ENCODE measurements at places on chromosomes 2 and 18.
A peak's percentile ranks its signal among the peaks of the same experiment; 100 is the strongest.

DNA sequence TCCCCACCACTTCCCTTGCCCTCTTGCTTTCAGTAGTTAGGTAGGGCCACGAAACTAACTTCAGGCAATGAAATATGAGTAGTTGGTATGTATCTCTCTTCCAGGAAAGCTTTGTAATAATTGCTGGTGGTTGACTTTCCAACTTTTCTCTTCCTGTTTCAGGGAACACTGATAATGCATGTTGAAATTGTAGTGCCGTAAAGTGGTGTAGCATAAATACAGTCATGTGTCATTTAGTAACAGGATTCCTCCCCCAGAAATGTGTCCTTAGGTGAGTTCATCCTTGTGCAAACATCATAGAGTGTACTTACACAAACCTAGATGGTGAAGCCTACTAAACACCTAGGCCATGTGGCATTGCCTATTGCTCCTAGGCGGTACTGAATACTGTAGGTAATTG, 429.2 kb downstream of the PID1 start:
- no peaks in the 10 kb centered on the region for H3K27me3 ChIP-seq
- no peak for DNase-seq
- H3K27ac ChIP-seq, result peak overlapping the region; percentile 59

GRCh38 chr2:176500901-176501300, 231.7 kb downstream of the MTX2 start:
- DNase-seq, result no peak
- H3K4me3 ChIP-seq, result no peak overlapping the region
- H3K36me3 ChIP-seq, result no peaks in the 10 kb centered on the region

DNA sequence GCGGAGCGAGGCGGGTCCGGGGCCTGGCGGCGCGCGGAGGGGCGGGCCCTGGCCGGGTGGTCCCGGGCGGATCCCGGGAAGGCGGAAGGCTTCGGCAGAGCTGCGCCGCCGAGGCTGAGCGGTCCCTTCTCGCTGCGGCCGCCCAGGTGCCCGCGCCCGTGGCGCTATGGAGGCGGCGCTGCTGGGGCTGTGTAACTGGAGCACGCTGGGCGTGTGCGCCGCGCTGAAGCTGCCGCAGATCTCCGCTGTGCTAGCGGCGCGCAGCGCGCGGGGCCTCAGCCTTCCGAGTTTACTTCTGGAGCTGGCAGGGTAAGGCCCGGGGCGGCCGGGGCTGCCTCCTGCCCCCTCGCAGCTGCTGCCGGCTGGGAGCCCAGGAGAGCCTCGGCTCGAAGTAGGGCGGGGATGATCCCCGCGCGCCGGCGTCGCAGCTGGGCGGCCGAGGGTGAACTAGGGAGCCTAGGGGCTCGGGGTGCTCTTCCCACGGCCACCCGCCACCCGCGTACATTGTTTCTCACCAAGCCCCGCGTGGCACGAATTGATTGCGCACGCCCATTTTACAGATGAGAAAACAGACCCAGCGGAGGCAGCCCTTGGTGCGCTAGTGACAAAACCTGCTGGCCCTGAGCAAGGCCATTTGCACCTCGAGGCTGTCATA, at the start of gene SLC66A3:
Gene SLC66A3, plus strand, starts transcription at position 87 of the 655 bp plus-strand sequence. Its CDS starts 80 bp downstream, at position 167.
- H3K4me1 ChIP-seq, result peaks cover 27% of the 10 kb centered on the region
- DNase-seq, result no peak
- H3K27ac ChIP-seq, result peak within 1 kb of the TSS; percentile 97
- peak within 1 kb of the TSS; percentile 88 for H3K4me3 ChIP-seq

DNA sequence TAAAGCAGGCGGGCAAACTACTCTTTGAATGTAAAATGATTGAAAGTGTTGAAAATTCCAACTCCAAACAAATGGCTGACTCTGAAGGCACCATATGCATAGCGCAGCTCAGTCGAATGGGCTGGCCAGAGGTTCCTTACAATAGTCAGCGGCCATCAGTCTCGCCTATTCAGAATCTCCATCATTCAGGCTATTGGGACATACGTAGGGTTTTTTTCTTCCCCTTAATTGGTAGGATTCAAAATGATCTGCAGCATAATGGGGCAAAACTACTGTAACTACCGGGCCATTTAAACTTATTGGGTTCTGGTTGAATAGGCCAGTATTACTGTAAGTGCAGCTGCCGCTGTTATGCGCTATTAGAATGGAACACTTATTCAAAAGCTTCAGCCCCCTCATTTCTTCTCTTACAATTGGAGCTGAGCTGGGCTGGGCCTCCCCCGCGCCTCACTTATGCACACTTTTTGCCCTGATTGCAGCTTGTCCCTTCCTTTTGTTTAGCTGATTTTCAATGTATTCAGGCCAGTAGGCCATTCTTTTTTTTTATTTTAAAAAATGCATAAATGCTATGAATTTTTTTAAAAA, 40.4 kb downstream of the SLC9A4 start:
- peaks cover 20% of the 10 kb centered on the region for H3K27me3 ChIP-seq
- no peak for DNase-seq
- H3K36me3 ChIP-seq, result no peaks in the 10 kb centered on the region
- H3K4me1 ChIP-seq, result no peaks in the 10 kb centered on the region
- no peak overlapping the region for H3K27ac ChIP-seq

DNA sequence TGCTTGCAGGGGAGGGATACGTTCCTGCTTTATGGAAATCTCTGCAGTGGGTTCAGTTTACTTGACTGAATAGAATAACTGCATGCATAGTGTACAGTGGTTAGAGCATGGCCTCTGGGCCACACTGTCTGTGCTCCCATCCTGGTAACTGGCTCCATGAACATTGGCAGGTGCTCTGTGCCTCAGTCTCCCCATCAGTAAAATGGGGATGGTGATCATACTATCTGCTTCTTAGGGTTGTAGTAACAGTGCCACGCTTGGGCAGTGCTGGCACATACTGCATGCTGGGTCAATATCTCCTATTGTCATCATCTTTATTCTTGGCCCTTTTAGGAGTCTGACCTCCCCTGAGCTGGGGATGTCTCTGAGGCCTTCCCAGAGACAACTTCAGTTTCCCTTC, 117.3 kb downstream of the CTIF start:
- no peak overlapping the region for H3K4me3 ChIP-seq
- H3K4me1 ChIP-seq, result peaks cover 43% of the 10 kb centered on the region
- no peak for DNase-seq

DNA sequence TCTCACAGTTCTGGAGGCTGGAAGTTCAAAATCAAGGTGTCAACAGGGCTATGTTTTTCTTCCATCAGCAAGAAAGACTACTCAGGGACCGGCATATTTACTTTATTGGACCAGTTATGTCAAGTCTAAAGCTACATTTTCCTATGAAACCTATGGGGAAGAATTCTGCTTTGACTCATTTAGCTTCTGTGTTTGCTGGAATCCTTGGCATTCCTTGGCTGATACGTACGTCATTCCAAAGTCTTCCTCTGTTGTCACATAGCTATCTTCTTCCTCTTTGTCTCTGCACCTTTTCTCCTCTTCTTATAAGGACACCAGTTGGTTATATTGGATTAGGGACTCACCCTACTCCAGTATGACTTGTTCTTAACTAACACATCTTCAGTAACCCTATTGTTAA, 137.4 kb upstream of the FBXO11 start:
- no peaks in the 10 kb centered on the region for H3K36me3 ChIP-seq
- no peaks in the 10 kb centered on the region for H3K4me1 ChIP-seq
- DNase-seq, result no peak
- H3K4me3 ChIP-seq, result no peak overlapping the region

DNA sequence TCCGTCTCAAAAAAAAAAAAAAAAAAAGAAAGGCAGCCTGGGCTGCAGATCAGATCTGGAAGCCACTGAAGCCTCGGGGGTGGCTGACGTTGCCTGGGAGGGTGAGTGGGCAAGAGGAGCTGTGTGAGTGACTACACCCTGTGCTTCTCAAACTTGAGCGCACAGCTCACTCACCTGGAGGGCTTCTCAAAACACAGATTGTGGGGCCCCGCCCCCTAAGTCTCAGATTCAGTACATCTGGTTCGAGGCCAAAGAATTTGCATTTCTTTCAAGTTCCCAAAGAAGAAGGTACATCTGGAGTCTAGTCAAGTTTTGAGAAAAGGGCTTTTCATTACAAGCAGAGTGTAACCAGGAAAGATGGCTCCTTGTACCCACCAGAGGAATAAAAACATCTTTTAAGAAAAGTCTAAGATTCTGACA, 97.7 kb upstream of the CAB39 start:
- H3K27ac ChIP-seq, result no peak overlapping the region
- DNase-seq, result no peak
- peaks cover 3% of the 10 kb centered on the region for H3K4me1 ChIP-seq

DNA sequence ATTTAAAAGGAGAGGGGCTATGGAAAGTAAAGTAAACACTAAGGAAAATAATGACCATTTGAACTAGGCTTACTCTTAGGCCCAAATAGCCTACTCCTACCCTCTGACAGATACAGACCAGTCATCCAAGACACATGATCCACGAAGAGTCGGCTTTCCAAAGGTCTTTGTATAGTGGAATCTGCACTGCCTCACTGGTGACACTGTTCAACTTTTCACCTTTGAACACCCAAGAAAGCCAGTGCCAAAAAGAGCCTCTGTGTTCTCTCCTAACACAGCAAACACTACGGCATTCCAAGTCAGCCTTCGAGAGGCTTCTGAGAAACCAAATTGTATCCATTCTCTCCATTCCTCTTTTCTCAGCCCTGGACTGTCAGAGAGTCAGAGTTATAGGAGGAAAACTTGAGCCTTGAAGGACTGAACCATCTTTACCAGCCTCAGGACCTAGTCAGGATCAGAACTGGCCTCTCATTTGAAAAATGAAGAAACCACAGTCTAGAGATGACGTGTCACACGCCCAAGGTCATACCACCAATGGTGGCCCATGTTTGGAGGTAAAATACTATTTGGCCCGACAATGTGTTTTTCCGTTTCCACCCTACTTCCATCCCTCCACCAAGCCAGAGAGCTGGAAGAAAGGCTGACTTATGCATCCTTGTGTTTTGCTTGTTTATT, 267.4 kb upstream of the ACVR2A start:
- no peak overlapping the region for H3K4me3 ChIP-seq
- H3K4me1 ChIP-seq, result no peaks in the 10 kb centered on the region
- H3K27ac ChIP-seq, result no peak overlapping the region
- DNase-seq, result no peak

- H3K36me3 ChIP-seq, result no peaks in the 10 kb centered on the region
- H3K4me3 ChIP-seq, result no peak overlapping the region
- no peak overlapping the region for H3K27ac ChIP-seq
- no peaks in the 10 kb centered on the region for H3K4me1 ChIP-seq
- no peaks in the 10 kb centered on the region for H3K27me3 ChIP-seq
These were observed 108.1 kb downstream of the AQP4 start for GRCh38 chr18:26757263-26758019.

GRCh38 chr2:65700720-65701119, 268.3 kb upstream of the SPRED2 start:
- H3K4me1 ChIP-seq, result no peaks in the 10 kb centered on the region
- no peak overlapping the region for H3K4me3 ChIP-seq
- no peak for DNase-seq
- H3K27ac ChIP-seq, result no peak overlapping the region
- no peaks in the 10 kb centered on the region for H3K36me3 ChIP-seq

DNA sequence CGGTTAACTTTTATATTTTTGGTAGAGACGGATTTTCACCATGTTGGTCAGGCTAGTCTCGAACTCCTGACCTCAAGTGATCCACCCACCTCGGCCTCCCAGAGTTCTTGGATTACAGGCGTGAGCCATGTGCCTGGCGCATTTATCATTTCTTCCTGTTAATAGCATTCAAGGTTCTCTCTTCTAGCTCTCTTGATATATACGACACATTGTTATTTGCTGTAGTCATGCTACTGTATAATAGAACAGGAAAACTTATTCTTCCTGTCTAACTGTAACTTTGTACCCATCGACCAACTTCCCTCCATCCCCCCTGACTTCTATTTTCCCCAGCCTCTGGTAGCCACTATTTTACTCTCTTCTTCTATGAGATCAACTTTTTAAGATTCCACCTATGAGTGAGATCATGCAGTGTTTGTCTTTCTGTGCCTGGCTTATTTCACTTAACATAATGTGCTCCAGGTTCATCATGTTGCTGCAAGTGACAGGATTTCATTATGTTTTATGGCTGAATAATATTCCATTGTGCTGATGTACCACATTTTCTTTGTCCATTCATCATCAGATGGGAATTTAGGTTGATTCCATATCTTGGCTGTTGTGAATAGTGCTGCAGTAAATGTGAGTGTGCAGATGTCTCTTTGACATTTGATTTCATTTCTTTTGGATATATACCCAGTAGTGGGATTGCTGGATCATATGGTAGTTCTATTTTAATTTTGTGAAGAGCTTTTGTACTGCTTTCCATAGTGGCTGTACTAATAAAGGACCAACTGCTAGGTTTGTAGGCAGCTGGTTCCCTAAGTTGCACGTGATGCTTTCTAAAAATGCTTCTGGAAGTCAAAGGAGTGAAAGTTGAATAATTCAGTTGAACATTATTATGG, 205.2 kb downstream of the PRKCE start:
- H3K4me3 ChIP-seq, result no peak overlapping the region
- DNase-seq, result no peak
- peak overlapping the region; percentile 20 for H3K27ac ChIP-seq
- no peaks in the 10 kb centered on the region for H3K36me3 ChIP-seq
- peaks cover 87% of the 10 kb centered on the region for H3K4me1 ChIP-seq
- H3K27me3 ChIP-seq, result no peaks in the 10 kb centered on the region

- H3K27ac ChIP-seq, result no peak overlapping the region
- peaks cover 63% of the 10 kb centered on the region for H3K4me1 ChIP-seq
- H3K27me3 ChIP-seq, result peaks cover 100% of the 10 kb centered on the region
These were observed 6.6 kb downstream of the DLX2 start for GRCh38 chr2:172095905-172096625.

GRCh38 chr2:144582651-144583380, 62.9 kb upstream of the ZEB2 start:
- no peak for DNase-seq
- H3K36me3 ChIP-seq, result no peaks in the 10 kb centered on the region
- no peaks in the 10 kb centered on the region for H3K27me3 ChIP-seq
- no peak overlapping the region for H3K27ac ChIP-seq
- H3K4me3 ChIP-seq, result no peak overlapping the region

GRCh38 chr2:105254531-105255210, 13.1 kb downstream of the GPR45 start:
- DNase-seq, result no peak
- H3K27me3 ChIP-seq, result no peaks in the 10 kb centered on the region
- no peaks in the 10 kb centered on the region for H3K36me3 ChIP-seq
- H3K4me1 ChIP-seq, result no peaks in the 10 kb centered on the region
- H3K4me3 ChIP-seq, result no peak overlapping the region
- H3K27ac ChIP-seq, result no peak overlapping the region

DNA sequence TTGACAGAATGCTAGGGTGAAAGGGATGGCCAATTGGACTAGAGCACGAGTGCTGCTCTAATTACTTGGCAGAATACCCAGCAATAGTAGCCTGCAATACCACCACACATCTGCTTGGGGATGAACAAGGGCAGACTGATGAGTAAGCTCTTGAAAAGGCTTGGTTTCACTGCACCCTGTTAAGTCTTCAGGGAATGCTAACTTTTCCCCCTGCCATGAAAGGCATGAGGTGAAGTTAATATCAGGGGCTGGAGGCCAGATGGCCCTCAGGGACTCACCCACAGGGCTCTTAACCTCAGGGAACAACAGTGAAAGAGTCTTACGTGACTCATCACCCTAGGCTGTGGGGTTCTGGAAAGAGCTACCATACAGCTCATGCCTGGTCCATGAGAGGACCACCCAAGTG, 51.7 kb upstream of the MYL1 start:
- no peaks in the 10 kb centered on the region for H3K27me3 ChIP-seq
- no peak overlapping the region for H3K27ac ChIP-seq
- no peak overlapping the region for H3K4me3 ChIP-seq
- no peaks in the 10 kb centered on the region for H3K36me3 ChIP-seq
- no peaks in the 10 kb centered on the region for H3K4me1 ChIP-seq
